ENCODE measurements at places on chromosomes 3 and 15.

DNA sequence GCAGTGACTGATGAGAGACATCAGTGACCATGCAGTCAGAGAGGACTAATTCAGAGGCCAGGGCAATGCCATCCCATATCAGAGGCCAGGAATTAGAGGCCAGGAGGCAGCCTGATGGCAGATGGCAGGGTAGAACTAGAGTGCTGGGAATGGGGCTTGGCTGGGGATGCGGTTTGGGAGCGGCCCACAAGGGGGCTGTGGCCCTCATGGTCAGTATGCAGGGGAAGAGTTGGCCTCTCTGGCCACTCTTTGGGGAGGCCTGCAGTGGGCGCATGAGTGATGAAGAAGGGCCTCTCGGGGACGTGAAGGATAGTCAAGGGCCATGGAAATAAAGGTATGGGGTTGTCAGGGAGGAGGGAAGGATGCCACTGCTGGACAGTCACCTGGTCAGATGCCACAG lies 101.7 kb downstream of the EEFSEC start:
- no peak for DNase-seq

DNA sequence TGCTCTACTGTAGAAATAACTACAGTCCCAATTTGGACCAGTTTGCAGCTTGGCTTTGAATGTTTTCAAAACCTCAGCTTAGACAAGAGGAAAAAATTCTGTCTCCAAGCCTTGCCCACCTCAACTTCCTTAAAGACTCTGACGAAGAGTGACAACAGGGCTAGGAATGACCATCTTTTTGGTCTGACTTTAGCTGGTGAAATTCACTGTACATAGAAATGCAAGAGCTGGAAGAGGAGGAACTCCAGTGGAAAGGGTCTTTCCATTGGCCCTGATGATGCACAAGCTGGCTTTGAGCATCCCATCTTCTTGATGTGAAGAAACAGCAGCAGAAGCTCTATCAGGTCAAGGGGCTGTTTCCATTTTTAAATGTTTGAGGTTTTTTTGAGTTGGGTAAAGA lies 22.7 kb upstream of the SH3BP5 start:
- DNase-seq: no peak

GRCh38 chr3:53836084-53836872 lies 9.9 kb downstream of the CHDH start:
- no peak for DNase-seq

GRCh38 chr3:58994746-58995330 lies 55.0 kb downstream of the CFAP20DC start:
- peak; percentile 30 for DNase-seq

DNA sequence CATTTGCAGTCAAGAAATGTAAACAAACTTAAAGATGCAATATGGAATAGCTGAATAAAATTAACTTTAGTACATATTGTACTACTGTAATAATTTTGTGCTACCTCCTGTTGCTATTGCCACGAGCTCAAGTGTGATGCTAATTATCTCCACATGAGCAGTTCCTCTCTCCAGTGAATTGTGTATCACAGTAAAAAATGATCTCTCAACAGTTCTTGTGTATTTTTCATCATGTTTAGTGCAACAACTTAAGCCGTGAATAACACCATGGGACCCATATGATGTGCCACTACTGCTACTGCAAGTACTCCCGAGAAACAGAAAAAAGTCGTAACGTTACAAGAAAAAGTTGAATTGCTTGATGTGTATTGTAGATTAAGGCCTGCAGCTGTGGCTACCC lies 12.4 kb downstream of the RIOX2 start:
- DNase-seq: no peak
